ENCODE measurements at places on chromosomes 7 and 10.

GRCh38 chr10:46215426-46215825, 71.4 kb upstream of the ANTXRL start:
- no peak for DNase-seq

DNA sequence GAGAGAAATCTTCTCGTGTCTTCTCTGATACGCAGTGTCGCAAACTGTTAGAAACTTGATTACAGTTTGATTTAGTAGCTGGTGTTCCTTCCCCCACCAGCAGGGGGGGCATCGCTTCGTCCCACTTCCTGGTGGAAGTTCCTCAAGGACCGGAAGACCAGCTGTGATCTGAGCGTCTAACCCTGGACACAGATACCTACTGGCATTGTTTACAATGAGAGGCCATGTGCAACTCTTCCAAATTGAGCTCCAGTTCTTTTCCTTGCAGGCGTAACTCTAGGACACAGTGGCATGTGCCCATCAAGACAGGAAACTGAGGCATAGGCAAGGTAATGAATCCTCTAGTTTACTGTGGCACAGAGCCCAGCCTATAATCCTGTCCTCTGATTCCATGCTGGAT, 219.0 kb downstream of the CCDC3 start:
- DNase-seq, result peak; percentile 12

DNA sequence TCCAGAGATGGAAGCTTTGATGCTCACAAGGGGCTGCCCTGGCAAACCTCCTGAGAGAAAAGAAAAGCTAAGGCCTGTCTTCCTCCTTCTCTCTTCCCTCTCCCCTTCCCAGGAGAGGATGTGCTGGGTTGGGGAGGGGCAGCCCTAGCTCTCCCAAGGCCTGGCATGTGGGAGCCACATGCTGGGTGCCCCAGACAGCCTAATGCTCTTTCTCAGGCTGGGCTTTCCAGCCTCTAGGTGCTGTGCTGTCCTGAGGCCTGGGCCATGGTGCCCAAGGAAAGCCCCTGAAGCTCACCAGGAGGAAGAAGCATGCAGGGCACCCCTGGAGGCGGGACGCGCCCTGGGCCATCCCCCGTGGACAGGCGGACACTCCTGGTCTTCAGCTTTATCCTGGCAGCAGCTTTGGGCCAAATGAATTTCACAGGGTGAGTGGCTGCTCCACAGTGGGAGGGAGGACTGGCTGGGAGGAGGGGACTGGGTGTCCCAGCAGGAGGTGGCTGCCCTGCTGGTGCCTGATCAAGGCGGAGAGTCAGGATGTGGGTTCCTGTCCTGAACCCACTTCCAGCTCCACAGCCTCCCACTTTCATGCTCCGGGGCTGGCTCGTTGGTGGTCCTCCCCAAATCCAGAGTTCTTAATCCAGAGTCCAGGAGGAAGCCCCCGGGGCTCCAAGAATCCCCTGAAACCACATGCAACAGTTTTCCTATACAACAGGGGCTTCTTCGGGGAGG, 1.7 kb downstream of the CPA5 start:
- no peak for DNase-seq

DNA sequence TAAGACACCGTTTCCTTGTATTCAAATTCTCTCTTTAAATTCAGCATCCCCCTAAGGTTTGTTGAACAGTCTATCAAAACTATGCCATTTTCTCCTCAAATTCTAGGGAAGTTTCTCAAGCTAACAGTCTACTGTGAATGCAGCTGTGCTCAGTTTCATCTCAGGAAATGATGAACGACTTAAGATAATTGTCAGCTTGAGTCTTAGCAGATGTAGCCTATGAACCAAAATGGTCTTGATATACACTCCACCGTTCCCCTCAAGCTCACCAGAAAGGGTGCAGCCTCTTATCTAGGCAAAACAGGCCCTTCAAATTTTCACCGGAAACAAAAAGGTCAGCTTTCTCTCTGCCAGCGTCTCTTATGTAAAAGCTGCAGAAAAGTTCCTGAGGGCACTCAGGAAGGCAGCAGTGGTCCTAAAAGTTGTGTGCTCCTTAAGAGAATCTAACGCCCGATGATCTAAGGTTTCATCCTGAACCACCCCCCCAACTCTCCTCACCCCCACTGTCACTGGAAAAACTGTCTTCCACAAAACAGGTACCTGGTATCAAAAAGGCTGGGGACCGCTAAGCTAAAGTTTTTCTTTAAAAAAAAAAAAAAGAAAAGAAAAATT, 2.1 kb downstream of the DNAJC9 start:
- DNase-seq, result no peak

GRCh38 chr7:47908720-47909119, 39.5 kb downstream of the PKD1L1 start:
- DNase-seq, result no peak

- DNase-seq, result no peak
These were observed 31.8 kb upstream of the VCL start for GRCh38 chr10:73965890-73966768.

DNA sequence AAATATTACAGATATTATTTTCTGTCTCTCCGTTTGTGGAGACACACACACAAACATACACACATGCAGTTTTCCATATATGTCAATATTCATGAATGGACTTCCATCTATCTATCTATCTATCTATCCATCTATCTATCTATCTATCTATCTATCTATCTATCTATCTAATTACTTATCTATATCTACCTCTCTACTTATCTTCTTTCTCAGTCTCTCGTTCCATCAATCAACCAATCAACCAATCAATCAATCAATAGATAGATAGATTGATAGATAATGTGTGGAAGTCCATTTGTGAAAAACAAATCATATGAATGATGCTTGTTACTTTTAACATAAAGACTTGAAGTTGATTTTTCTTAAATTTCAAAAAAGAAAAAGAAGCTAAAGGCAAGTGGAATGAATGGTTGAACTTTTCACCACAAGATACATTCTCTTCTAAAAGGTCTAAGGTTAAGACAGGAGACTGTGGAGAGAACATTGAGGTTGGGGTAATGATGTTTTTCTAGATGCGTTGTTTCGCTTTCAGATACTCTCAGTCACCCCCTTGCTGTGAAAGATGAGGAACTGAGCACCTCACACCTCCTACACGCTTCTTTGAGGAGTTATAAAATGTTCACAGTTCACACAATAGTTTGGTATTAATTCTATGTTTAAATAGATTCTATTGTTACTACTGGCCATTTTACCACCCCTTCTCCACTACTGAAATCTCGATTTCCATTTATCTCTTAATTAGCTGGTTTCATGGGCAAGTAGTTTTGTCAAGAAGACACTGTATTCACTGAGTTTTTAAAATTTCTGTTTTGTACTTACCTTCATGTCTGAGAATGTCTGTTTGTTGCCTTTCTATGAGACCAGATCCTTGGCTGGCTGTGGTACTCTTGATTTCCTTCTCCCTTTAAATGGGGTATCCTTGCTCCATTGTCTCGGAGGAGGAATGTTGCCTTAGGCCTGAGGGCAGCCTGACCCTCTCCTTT, 114.1 kb downstream of the EMX2 start:
- no peak for DNase-seq

DNA sequence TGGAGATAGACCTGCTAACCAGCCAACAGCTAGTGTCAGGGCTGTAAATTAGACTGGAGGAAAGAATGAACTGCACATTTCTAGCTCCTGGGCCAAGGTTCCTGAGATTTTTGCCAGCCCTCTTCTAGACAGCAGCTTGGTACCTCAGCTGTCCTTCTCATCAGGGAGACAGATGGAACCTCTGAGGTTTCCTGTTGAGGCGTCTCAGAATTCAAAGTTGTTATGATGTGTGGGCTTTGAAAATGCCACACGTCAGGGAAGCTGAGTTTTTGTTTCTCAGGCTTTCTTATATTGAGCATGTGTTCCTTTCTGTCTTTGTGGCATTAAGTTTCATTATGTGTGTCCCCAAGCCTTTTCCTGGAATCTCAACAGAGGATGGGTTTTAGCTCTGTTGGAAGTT, 736.6 kb downstream of the AUTS2 start:
- DNase-seq, result no peak

DNA sequence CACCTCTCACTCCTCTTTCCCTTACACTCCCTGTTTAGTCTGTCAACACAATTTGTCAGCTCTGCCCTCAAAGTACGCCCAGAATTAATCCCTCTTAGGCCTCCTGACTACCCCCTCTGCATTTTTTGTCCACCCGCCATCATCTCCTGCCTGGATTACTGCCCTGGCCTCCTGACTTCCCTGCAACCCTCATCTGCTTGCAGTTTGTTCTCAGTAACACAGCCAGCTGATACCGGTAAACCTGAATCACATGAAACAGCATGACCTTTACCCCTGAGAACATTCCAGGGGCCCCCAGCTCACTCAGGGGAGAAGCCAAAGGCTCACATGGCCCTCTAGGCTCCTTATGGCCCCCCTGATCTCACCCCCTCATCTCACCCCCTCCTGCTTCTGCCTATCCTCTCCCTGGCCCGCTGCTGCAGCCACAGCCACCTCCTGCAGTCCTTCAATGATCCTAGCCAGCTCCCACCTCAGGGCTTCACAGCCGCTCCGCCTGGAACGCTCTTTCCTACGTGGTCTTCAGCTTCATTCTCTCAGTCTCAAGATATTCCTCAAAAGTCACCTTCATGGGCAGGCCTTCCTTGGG, 8.9 kb downstream of the C10orf53 start:
- DNase-seq, result no peak

GRCh38 chr10:49118430-49119074, 3.2 kb upstream of the VSTM4 start:
- no peak for DNase-seq

- DNase-seq, result no peak
These were observed 450.7 kb downstream of the PARD3 start for GRCh38 chr10:34364253-34365037.

DNA sequence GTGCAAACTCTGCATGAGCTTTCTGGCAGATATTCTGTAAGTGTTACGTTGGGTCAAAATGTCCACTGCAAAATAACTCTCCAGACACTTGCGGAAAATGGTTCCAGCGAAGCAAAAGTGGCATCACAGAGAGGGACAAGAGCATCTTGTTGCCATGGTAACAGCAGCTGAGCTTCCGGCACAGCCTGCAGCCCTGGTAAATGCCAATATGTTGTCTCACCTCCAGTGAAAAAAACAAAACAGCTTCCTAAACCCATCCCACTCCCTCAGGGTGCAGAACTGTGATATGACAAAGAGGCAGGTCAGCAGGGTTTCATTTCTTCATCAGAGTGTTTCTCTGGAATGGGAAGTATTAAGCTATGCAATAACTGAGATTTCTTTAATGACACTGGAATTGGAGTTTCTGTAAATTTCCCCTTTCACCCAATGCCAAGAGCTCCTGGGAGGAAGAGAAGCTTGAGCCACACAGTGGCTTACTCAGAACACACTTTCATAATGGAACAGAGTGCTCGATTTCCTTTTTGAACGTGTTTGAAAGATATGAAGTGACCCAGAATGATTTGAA, 65.6 kb downstream of the FOXI2 start:
- no peak for DNase-seq

- no peak for DNase-seq
These were observed 386.7 kb downstream of the PHTF2 start for GRCh38 chr7:78185149-78185745.

- DNase-seq, result no peak
These were observed 1234.0 kb downstream of the SORCS3 start for GRCh38 chr10:105875050-105875449.

GRCh38 chr10:27470885-27471284, 33.2 kb upstream of the RAB18 start:
- no peak for DNase-seq

GRCh38 chr10:13708256-13708990, 121.7 kb downstream of the PRPF18 start:
- no peak for DNase-seq

DNA sequence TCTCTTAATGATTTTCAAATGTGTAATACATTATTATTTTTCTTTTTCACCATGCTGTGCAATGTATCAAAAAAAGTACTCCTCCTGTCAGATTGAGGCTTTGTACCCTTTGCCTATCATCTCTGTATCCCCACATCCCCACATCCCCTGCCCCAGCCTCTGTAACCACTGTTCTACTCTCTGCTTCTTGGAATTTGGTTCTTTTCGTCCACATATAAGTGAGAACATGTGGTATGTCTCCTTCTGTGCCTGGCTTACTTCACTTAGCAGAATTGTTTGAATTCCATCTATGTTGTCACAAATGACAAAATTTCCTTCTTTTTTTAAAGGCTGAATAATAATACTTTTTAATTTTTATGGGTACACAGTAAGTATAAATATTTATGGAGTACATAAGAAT, 13.8 kb downstream of the TAF3 start:
- DNase-seq, result no peak

DNA sequence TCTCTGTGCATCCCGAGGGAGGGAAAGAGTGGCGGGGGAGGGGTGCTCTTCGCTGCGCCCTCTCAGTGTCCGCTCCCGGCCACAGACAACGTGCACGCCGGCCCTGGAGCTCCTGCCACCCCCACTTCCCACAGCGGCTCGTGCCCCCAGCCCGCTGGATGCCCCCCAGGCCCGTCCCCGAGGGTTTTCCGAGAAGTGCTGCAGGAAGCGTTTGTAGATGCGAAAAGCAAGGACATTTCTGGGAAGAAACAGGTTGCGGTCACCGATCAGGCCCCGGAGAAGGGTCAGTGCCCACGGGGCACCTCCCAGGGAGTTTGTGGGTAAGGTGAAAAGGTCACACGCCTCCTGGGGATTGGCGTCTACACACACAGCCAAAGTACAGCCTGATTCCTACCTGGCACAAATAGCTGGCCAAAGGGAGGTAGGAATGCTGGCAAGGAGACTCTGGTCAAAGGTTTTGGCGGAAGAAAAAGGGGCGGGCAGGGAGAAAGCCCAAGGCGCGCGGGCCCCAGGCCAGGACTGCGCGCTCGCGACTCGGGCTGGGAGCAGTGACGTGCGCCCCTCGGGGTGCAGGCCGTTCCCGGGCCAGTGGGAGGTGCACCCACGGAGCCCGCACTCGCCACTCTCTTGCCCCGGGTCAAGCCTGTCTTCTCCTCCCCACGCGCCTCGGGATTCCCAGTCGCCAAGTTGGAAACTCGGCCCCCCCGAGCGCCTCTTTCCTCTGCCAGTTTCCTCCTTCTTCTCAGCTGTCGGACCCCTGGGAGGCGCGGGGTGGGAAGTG, 1.5 kb upstream of the NRP1 start:
- no peak for DNase-seq

DNA sequence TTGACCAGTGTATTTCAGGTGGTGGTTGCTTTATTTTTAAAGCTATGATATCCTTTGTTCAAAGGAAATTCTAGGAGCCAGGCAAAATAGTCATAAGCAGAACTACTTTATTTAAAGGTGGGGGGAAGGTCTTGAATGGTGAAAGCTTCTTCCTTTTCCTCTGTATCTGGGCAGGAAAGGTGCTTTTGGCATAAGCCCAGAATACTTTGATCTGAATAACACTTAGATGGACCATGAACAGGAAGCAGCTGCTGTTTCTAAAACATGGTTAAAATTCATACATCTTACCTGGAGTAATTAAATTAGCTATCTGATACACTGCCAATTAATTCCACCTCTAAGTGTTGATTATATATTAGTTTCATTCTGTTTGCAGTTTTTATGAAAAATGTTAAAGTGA, 13.3 kb downstream of the ZNF804B start:
- no peak for DNase-seq

DNA sequence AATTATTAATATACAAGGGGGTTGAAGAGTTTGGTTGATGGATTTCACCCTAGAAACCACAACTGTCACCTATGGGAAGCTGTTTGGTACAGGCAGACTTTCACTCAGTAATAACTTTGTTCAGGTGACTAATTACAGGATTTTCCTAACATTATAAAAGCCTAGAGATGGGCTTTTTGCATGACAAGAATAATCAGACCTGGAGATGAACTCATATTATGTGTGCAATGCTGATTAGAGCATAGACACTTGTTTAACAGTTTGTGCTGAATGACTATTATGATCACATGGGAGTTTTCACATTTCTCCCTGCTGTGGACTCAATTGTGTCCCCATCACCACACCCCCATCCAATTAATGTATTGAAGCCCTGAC, 90.2 kb upstream of the STEAP4 start:
- DNase-seq, result no peak

GRCh38 chr10:132353456-132354355, 21.7 kb downstream of the LRRC27 start:
- no peak for DNase-seq
